ENCODE measurements at places on chromosomes 16 and 17. TPM values are rescaled to one million over a fixed set of nuclear protein-coding genes. Genes with fewer than 3 reads are reported as not detected.
A peak's percentile ranks its signal among the peaks of the same experiment; 100 is the strongest.

GRCh38 chr17:60080545-60080944, 1.8 kb upstream of the HEATR6 start:
- peaks cover 11% of the 10 kb centered on the region for H3K36me3 ChIP-seq
- H3K27ac ChIP-seq: no peak overlapping the region
- DNase-seq: no peak
- H3K4me1 ChIP-seq: peaks cover 24% of the 10 kb centered on the region
- H3K4me3 ChIP-seq: peak overlapping the region; percentile 27

DNA sequence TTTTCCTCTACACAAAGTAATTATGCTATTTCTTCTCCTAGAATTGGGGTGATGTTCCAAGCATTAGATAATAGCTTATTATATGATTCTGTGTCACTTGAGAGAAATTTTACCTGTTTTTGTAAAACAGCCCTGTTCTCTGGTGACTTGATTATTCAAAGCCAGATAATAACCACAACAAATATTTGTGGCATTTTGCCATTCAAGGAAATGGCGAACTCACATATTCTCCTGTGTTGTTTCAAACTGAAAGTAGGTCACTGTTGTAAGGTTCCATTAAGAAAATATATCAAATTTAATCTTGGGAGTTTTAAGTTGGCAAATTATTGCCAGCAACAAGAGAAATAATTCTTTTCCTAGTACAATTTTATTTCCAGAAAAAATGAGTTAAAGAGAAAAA, 124.8 kb downstream of the STXBP4 start:
- H3K4me1 ChIP-seq: peaks cover 19% of the 10 kb centered on the region
- peaks cover 3% of the 10 kb centered on the region for H3K36me3 ChIP-seq
- no peak overlapping the region for H3K4me3 ChIP-seq

DNA sequence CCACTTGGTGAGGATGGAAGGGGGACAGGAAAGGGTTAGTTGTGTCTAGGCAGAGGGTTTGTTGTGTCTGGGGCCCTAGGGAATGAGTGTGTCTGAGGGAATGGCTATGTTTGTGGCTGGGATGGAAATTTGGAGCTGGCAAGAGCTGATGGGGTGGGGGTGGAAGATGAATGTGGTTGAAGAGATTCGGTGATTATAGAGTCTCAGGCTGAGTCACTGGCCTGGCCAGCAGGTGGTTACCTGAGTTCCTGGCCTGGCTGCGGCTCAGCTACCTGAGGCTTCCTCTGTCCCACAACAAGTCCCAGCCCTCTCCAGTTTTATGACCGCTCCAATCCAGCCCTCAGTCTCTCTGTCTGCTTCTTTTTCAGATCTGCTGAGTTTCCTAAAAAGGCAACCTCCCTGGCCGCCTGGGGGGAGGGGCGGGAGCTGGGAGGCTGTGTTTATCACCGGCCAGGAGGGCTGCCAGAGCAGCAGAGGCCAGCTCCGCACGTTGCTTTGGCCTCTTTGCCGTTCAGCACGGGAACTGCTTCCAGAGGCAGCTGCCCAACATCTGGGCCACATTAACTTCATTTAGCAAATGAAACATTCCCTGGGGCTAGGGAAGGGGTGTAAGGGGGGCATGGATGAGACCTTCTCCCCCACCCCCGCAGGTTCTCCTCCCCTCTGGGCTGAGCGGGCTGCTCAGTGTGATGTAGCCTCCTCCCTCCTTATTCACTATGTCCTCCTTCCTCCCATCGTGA, 21.8 kb downstream of the ITGB3 start:
- H3K27ac ChIP-seq: no peak overlapping the region
- no peaks in the 10 kb centered on the region for H3K36me3 ChIP-seq
- no peak overlapping the region for H3K4me3 ChIP-seq
- no peak for DNase-seq

- H3K27ac ChIP-seq: no peak overlapping the region
- no peaks in the 10 kb centered on the region for H3K36me3 ChIP-seq
- no peaks in the 10 kb centered on the region for H3K27me3 ChIP-seq
- no peak for DNase-seq
These were observed 259.9 kb downstream of the SOX9 start for GRCh38 chr17:72380737-72381136.

DNA sequence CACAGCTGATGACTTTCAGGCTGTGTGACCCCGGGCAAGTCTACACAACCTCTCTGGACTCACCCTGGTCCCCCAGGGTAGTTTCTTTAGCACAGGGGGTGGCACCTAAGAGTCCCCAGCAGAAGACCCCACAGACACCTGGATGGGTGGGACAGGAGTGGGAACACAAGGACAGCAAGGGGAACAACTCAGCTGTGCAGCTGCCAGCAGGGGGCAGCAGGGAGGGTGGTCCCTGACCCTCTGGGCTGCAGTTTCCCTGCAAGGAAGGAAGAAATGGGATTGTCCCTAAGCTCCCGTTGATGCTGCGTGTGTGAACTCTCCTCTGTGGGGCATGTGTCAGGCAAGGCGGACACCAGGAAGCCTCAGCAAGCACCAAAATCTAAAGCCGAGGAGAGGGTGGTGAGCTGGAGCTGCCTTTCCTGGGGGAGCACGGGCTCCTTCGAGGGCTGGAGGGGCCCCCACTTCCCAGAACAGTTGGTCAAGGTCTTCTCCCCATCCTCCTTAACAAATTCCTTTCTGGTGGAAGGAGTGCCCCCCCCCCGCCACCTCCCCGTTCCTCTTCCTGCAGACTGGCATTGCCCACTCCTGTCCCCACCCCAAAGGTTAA, 24.1 kb upstream of the CDH5 start:
- no peak overlapping the region for H3K4me3 ChIP-seq
- H3K27me3 ChIP-seq: peaks cover 12% of the 10 kb centered on the region
- no peaks in the 10 kb centered on the region for H3K4me1 ChIP-seq
- H3K27ac ChIP-seq: no peak overlapping the region
- H3K36me3 ChIP-seq: no peaks in the 10 kb centered on the region

DNA sequence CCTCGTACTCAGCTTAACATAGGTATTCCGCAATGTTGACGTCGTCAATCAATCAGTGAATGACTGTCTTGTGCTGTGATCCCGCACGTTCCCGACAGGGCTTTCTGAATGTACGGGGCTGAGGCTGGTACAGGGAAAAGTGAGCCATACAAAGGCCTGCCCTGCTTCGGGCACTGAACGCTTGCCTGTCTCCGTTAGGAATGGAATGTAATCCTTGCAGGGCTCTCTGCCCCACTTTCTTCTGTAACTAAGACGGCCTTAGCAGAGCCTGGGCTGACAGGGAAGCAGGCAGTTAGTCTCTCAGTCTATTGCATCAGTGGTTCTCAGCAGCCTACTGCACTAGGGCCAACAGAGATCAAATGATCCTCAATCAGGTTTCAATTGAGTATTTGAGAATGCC, 16.2 kb upstream of the MYH3 start:
- H3K27me3 ChIP-seq: no peaks in the 10 kb centered on the region
- no peak overlapping the region for H3K27ac ChIP-seq
- no peak for DNase-seq
- H3K4me1 ChIP-seq: no peaks in the 10 kb centered on the region
- peaks cover 10% of the 10 kb centered on the region for H3K36me3 ChIP-seq

- peaks cover 28% of the 10 kb centered on the region for H3K27me3 ChIP-seq
- H3K4me1 ChIP-seq: peaks cover 7% of the 10 kb centered on the region
- no peaks in the 10 kb centered on the region for H3K36me3 ChIP-seq
- no peak for DNase-seq
- H3K4me3 ChIP-seq: no peak overlapping the region
These were observed 36.6 kb upstream of the HNF1B start for GRCh38 chr17:37781451-37781850.

Gene P4HB
- total RNA-seq: 477 TPM

Gene OTOP2
- not detected for total RNA-seq

Gene OR4D1
- total RNA-seq: 0.10 TPM

Gene UMOD
- not detected for total RNA-seq

Gene PLD2
- total RNA-seq: 16.7 TPM

Measured in activated T-helper 1 cell treated with anti-CD3 and anti-CD28 coated beads, Interleukin-12 subunit alpha, Interleukin-12 subunit beta, Interleukin-2, Interleukin-4 antibody, amounts not matched to agents 30 ng/mL and 10 ng/mL and 1 ng/mL, durations not matched to agents 14 hours and 24 hours and 36 hours (primary cell).